Hematopoietic multipotent progenitor cell treated with erythropoietin and hydrocortisone succinate and interleukin-3 and kit ligand, for 6 days (in vitro differentiated cells): ENCODE measurements at places on chromosomes 3 and 15.

DNA sequence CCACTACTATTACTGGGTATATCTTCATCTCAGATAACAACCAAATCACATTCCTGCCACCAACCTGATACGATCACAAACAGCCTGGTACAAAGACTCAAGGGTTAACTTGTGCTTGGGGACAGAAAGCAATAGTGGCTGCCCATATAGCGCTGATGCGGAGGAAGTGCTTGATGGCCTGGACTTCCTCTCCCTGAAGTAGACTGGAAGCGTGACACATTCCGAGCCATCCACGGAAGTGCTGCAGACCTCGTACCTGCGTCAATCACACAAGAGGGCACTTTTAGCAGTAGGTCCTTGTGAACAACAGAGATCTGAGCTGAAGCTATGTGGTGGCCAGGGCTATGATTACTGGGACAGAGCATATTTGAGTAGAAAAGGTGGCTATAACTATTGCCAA is 17.3 kb upstream of the C3orf62 start:
- DNase-seq, result no peak

- DNase-seq, result no peak
Measured at GRCh38 chr3:35596335-35596995, 42.9 kb upstream of the ARPP21 start.

DNA sequence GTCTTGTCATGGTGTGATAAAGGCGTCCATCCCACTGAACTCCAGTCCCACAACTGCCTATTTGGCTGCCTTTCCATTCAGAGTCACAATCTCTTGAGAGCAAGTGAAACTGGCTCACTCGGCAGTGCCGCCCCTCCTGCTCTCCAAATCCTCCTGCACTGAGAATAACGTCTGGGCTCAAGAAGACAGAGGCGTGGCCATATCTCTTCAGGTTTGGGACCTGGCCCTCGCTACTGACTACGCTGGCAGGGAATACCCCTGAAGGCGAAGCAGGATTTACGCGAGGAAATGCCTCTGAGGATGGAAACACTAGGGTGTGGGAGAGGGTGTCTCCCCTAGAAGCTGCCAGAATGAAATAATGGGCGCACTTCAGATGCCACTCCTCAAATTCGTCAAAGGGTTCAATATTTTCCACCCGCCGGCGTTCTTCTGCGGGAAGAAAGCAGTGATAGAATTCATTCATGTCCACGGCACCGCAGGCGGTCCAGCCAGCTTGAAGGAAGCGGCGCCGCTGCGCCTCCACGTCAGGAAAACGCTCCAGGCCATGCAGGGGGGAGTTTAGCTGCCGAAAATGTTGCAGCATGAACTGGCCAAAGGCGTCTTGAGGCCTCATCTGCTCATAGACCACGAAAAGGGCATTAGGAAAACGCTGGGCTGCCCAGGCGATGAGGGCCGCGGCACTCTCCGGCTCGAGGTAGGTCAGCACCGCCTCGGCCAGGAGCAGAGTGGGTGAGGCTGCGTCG is 985 bp downstream of the LCMT2 start:
- peak; percentile 59 for DNase-seq

DNA sequence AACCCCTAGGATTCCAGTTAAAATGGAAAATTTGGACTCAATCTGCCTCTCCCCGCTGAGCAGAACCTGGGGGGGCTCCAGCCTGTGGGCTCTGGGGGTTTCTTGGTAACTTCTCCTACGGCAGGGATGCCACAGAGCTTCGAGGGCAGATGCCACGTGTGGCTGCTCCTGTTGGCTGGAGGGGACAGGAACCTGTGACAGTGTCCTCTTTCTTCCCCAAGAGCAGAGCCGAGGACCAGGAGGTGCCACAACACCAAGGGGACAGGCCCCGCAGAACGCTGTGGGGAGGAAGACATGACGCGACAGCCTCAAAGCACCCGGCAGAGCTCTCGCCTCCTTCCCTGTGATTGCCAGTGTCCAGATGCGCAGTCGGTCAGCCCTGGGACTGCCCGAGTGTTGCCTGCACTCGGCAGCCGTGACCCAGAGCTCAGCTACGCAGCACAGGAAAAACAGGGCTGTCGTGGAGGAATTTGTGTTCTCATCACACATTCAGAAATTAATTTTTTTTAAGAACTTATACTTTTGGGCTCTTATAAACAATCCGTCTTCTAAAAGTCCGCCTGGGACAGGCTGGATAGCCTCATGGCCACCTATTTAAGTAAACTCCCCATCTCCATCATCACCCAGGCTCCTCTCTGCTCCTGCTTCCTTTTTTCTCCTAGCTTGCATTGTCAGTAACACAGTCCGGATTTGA is 131.9 kb upstream of the MEF2A start:
- DNase-seq, result no peak

GRCh38 chr3:15815696-15816095 is 17.9 kb upstream of the ANKRD28 start:
- DNase-seq, result peak; percentile 78

DNA sequence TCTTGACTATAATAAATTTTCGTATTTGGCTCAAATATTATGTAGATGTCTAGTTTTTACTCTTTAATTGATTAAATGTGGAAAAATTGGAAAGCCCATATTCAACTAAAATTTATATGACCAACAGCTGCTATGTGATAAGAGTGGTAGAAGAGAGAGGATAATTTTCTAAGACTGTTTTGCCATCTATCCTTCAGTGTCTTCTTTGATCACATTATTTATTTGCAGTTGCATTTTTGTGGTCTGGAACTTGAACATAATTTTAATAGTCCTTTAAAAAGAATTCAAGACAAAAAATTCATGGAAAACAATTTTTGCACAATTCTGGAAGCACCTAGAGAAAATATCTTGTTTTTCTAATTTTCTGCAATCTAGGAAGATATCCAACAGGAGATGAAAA is 213.3 kb upstream of the THBS1 start:
- DNase-seq, result no peak

DNA sequence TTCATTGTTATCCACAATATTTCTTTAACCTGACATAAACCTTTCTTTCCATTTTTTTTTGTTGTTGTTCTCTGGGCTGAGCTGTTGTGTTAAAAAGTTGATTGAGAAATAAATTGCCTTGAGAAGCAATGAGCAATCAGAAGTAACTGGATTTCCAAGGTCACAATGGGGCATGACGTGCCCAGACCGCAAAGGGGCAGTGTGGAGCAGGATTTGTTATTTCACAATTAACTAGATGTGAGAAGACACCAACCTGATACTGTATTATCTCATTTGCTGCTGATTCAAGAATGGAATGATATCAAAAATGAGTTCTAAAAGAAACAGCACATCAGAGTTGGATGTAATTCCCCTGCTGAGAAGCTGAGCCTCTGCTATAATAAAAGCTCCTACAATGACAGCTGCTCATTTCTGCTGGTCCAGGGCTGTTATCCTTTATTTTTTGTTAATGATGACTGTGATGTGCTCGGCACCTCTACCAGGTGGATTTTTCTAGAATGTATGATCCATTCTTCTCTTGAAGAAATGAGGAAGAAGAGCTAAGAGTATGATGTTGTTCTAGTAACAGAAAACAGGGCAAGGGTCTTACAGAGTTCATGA is 28.1 kb downstream of the CPNE4 start:
- peak; percentile 67 for DNase-seq

DNA sequence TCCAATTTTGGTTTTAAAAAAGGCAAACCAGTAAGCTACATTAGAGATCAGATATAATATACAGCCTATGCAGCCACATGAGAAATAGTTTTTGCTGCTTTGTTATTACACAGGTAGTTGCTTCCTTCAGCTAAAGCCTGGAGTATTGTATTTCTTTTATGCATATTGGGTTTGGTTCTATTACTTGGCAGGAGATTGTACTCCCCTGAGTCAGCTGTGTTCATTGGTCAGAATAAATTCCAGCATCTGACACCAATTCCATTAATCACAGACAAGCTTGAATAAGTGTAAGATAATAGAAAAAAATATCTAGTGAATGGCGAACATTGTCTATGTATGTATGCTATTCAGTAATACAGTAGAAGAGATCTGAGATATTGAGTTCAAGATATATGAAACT is 26.1 kb upstream of the ZCWPW2 start:
- no peak for DNase-seq

GRCh38 chr15:30990446-30991254 is 778 bp downstream of the MTMR10 start:
- DNase-seq, result peak; percentile 34

GRCh38 chr3:142857056-142857455 is 31.8 kb downstream of the PCOLCE2 start:
- peak; percentile 52 for DNase-seq

DNA sequence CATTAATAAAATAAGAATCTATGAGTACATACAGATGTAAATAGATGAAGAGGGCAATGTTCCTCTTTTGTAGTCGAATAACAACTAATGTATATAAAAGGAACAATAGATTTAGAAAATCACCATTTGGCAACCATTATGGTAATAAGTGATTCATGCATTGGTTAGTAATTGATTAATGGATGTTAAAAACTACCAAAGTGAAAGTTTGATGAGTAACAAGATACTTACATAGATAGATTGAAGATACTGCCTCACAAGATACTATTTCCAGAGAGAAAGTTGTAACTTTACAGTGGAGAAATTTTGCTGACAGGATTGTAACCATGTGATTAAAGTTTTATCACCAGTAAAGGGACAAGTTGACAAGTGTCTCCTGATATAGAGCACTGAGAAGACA is 55.0 kb downstream of the TCF12 start:
- no peak for DNase-seq

DNA sequence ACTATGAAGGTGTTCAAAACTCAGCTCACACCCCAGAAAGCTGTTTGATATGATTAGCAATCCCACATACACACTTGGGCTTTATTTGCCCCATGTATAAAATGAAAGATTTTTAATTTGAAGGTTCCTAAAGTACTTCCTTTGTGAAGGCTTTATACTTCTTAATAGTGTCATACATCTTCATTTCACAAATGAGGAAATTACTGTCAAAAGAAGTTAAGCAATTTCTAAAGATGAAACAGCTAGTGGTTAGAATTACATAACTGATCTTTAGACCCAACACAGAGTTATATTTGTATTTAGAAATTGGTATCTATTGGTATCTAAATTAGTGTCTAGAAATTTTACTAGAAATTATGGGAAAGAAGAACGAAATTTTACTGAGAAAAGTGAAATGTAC is 7.1 kb downstream of the CD200R1 start:
- DNase-seq, result peak; percentile 64

DNA sequence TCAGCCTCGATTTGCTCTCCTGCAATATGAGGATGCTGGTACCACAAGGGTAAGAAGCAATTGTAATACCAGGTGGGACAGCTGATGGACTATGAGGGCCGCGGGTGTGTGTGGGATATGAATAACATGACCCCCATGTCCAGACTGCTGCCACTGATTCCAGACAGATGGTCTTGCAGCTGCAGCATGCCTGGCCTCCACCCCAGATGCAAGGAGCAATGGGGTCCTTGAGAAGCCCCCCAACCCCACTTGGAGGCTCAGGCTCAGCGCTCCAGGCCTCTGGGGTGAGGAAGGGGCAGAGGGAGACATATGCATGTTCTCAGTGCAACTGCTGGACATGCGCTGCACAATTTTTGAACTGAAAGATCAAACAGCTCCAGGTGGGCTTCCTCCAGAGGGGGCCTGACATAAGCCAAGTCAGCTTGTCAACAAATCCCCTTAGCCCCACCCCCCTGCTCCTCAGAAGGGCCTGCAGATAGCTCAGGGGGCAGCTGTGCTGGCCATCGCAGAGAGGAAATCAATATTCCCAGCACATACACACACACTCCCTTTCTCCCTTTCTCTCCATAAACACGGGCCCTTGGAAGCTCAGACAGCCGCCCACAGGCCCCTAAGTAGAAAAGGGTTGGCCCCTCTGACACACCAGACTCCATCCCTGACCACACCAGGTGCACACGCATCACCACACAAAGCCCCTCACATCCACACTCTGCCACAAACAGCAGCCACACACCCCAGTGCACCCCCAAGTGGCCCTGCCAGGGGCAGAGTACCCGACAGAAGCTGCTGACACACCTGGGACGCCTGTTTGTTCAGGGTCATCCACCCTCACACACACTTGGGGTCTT is 107.0 kb downstream of the IQSEC1 start:
- DNase-seq, result no peak

- DNase-seq, result peak; percentile 64
Measured at GRCh38 chr3:157436583-157437291, at the start of gene PTX3. TSS of gene PTX3 (plus strand) at chr3:157436850. CDS start at chr3:157436934, 84 bp downstream.

- DNase-seq, result no peak
Measured at GRCh38 chr3:134395103-134395502, 20.9 kb upstream of the AMOTL2 start.

GRCh38 chr3:49339581-49339940 is 292 bp downstream of the USP4 start:
- DNase-seq, result no peak

GRCh38 chr15:51844747-51845426 is 15.4 kb downstream of the TMOD3 start:
- DNase-seq, result no peak

DNA sequence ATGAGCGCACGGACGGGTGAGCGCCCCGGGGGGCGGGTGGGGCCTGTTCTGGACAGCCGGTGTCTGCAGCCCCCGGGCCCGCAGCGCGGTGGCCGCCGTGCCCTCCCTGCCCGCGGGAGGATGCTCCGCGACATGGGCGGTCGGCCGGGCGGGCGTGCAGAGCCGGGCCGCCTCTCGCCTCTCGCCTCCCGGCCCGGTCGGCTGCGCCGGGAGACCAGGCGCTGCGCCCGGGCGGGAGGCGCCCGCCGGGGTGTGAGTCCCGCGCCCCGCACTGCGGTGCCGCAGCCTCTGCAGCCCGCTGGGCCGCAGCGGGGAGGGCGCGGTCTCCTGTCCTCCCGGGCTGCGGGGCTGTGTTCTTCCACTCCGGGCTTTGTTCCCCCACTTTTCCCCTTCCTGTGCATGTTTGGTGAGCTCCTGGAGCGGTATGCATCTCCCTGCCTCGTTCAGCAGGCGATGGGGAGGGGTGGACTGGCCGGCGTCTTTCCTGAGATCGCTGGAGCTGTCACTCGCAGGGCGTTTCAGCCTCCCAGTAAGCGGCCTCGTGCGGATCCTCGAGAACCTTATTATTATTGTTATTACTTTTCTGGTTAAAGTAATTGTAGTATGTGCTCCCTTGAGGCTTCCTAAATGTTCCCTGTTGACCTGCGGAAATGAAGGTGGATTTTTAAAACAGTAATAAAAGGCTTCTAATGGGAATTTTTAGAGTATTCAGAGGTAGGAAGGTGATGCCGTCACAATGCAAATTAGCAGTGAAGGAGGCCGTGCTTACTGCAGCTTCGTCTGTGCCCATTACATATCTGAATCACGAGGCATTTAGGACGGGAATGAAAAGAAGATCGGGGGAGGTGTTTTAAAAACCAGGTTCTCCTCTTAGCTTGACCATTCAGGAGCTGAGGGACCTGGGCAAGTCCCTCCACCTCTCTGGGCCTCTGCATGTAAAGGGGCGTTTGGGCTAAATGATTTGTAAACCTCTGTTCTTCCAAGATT is 593 bp downstream of the TMOD2 start:
- DNase-seq, result peak; percentile 45

GRCh38 chr3:109874896-109875708 is 537.8 kb upstream of the DPPA4 start:
- DNase-seq, result no peak

GRCh38 chr15:42427429-42428223 is 63.3 kb downstream of the ZNF106 start:
- DNase-seq, result no peak
